NCI-H1092 (cell line): ENCODE measurements at places on chromosomes 16 and 17.
A peak's percentile ranks its signal among the peaks of the same experiment; 100 is the strongest.

DNA sequence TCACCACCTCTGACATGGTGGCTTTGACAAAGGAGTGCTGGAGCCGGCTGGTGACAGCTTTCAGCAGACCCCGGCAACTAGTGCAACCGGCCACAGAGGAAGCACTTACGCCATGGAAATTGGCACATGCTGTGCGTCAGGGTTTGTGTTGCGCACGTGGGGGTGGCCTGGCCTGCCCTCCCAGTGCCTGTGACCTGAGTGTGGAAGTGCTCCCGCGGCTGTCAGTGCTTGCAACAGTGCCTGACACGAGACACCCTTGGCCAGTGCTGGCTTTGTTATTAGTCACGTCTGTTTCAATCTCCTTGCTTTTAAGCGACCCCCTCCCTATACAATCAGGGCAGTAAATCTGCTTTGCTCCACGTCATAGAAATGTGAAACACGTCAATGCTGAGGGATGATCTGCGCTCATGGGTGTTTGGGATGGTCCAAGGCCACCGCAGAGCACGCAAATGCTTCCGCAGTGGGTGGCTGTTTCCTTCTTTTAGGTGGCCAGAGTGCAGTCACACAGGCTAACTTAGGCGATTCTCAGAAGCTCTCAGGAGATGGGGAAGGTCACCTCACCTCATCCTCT lies 64.3 kb downstream of the PGS1 start:
- DNase-seq: no peak

- DNase-seq: no peak
Measured at GRCh38 chr16:10618710-10619209, 38.4 kb upstream of the EMP2 start.

- no peak for DNase-seq
Measured at GRCh38 chr16:79155471-79155870, 445.1 kb downstream of the MAF start.

DNA sequence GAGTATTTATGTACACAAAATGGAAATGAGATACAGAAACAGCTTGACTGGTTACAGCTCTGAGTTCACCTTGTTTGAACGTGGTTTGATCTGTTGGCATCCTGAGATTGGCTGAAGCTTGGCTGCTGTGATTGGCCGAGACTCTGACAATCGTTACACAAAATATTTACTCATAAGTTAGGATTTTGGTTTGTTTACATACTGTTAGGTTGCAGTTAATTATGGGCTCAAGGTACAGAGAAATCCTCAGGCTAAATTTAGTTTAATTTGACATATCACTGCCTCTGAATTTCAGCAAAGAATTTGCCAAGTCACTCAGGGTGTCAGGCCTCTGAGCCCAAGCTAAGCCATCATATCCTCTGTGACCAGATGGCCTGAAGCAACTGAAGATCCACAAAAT lies 227.3 kb downstream of the COPRS start:
- DNase-seq: no peak

DNA sequence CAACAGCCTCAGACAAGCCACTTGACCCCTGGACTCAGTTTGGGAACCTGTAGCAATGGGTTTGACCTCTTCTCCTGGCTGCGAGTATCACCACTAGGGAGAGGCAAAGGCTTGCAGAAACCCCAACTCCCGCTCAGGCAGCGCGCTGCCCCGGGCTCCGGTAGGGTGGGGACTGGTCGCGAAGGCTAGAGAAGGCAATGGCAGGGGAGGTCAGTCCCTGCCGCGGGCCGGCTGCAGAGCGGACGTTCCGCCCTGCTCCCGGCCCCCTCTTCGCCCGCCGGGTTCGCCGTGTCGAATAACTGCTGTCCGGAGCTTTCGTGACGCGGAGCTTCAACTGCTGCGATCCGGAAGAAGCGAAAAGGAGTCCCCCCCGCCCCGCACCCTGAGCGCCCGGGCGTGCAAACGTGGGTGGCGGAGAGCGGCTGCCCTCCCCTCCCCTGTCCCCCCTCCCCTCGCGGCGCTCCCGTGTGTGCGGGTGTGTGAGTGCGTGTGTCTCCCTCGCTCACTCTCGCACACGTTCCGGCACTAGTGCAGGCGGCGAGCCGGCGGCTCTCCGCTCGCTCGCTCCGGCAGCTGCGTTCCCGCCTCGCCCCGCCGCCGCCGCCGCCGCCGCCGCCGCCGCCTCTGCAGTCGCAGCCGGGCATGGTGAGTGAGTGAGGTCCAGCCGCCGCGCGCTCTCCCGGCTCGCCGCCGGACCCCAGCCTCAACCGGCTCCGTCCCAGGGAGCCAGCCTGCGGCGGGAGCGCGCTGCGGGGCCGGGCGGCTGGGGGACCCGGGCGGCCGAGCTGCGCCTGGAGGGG lies 772 bp upstream of the SHISA6 start:
- no peak for DNase-seq

DNA sequence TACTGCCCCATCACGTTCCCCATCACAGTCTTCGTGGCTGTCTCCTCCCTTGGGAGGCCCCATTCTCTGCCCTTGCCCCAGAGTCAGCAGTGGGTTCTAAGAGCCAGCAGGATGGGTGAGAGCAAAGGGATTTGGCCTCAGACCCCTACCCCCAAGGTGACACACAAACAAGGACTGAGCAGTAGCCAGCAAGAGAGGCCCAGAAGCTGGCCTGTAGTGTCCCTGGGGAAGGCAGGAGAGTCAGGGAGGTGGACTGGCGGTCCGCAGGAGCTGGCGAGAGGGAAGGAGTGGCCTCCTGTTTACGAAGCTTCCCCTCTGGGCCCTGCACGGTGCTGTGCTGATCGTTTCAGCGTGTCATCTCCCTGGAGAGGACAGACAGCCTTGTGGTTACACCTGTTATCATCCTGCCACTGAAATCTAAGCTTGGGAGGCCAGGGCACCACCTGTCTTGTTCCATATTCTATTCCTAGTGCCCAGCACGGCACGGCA lies 8.4 kb downstream of the WDR81 start:
- DNase-seq: no peak

DNA sequence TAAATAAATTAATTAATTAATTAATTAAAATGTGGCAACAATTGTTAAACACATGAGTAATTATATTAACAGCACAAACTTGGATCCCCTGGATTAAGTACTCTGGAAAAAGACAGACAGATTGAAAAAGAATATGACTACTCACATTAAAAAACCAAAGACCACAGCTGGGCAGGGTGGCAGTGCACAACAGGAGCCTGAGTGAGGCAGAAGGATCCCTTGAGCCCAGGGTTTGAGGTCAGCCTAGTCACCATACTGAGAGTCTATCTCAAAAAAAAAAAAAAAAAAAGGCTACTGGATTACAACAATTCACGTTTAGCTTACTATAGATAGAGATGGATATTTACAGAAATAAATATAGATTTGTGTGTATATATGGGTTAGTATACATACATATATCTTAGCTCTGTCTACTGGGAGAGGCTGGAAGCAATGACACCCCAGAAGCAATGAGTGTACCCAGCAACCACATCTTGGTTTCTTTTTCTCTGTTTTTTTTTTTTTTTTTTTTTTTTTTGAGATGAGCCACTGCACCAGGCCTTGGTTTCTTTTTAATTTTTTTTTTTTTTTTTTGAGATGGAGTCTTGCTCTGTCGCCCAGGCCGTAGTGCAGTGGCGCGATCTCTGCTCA lies 10.6 kb upstream of the SUZ12 start:
- no peak for DNase-seq

GRCh38 chr16:2008631-2009163 lies 924 bp downstream of the ZNF598 start:
- no peak for DNase-seq

DNA sequence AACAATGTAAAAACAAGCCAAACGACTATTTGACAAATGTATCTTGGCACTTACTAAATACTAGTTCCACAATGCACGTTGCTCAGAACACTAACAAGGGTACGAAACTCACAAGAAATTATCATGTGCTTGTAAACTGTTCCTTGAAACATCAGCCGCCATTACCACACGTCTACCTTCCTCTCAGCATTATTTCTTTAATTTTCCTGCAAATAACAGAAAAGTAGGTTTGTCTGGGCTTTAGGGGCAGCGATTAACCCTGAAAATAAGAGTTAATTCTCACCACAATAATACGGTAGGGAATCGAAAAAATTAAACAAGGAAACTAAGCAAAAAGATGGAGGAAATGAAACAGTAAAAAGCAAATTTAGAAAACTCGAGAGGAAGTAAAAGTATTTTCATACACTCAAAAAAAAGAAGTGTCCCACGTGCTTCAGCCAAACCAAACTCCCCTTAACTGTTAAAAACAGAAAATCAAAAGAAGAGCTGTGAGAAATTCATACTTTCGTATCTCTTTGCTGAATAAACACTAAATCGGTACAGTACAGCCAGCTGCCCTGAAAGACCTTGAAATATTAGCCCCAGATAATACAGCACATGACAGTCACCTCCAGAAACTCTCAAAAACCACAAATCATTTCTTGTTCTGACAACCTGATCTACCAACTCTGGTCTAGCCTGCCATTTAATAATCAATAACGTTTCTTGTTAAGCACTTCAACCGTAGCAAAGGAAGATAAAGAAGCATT lies 1.2 kb downstream of the ARHGAP17 start:
- DNase-seq: no peak

- DNase-seq: no peak
Measured at GRCh38 chr16:30110661-30111060, 2.7 kb downstream of the GDPD3 start.

DNA sequence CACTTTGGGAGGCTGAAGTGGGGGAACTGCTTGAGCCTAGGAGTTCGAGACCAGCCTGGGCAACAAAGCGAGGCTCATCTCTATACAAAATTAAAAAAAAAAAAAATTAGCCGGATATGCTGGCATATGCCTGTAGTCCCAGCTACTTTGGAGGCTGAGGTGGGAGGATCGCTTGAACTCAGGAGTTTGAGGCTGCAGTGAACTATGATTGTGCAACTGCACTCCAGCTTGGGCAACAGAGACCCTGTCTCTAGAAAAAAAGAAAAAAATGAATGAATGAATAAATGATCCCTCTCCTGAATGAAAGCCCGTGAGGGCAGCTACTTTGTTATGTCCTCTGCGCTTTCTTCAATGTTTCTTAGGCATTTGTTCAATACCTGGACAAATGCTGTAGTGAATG lies 27.7 kb upstream of the DHX8 start:
- DNase-seq: no peak

- DNase-seq: no peak
Measured at GRCh38 chr17:65078441-65079160, 22.1 kb upstream of the GNA13 start.

DNA sequence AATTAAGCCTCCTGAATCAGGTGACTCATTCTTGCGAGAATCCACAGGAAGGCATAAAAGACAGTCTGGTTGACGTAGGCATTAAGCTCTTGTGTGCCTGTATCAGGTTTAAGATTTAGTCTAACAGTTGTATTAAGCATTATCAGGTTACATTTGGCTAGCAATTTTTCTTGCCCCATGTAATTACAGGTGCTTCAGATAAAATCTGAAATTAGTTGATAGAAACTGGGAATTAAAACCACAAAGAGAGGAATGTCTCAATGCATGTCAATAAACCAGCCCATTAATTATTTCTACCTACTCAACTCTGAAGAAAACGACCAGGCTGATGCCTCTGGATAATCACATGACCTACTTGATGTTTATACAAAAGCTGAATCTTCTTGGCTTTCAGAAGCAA lies 217.2 kb downstream of the CA10 start:
- DNase-seq: no peak

DNA sequence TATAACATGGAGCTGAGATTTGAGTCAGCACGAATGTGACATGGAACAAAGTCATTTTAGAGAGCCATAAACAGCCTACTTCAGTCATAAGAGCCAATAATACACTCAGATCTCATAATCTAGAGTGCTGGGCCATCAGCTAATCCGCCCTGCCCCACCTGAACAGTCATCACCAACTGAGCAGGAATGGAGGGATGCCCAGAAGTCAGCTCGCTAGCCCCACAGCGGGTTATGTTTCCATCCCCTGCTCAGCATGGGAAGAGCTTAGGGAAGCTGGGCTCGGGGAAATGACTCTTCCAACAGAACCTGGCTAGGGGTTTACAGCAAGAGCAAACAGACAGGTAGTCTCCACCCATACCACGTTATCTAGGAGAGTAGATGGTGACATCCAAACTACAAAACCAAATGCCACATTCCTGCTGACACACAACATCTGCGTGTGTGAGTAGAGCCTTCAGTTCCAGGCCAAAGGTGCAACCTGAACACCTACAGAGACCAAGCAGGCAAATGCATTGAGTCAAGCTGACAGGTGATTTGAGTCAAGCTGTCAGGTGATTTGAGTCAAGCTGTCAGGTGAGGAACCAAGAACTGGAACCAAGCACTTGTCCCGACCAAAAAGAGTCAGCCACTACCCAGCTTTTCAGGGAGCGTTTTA lies 2.0 kb downstream of the TMEM11 start:
- no peak for DNase-seq

DNA sequence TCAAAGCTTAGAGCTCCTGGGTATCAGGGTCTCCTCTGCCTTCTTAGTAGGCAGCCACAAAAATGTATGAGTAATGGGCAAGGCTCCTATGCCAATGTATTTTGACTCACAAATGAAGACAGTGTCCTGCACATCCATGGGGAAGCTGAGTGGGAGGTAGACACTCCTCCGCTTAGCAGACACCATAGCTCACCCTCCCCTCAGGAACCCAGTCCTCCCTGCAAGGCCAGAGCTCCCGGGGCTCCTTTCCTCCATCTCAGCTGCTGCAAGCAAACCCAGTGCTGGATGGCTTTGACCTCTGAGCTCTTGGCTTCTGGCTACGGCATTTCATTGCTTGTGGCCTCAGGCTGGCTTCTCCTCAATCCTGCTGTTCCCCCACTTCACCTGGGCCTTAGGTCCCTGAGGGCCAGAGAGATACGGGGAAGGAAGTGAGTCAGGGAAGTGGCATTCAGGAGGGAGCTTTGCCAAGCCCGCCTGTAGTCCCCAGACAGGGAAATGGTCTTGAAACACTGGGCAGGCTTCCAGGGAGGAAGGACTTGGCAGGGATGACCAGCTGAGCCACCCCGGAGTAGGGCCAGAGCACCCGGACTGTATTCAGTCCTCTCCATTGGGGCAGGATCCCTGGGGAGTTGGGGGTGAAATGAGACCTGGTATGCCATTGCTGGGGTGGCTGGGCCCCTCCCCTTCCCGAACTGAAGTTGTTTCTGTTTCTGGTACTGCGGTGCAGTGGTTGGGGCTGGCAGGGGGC lies 4.5 kb downstream of the ABCC3 start:
- peak; percentile 66 for DNase-seq

GRCh38 chr17:55174133-55174532 lies 90.6 kb upstream of the HLF start:
- no peak for DNase-seq

- DNase-seq: no peak
Measured at GRCh38 chr16:63192980-63193379, 1156.7 kb upstream of the CDH8 start.

DNA sequence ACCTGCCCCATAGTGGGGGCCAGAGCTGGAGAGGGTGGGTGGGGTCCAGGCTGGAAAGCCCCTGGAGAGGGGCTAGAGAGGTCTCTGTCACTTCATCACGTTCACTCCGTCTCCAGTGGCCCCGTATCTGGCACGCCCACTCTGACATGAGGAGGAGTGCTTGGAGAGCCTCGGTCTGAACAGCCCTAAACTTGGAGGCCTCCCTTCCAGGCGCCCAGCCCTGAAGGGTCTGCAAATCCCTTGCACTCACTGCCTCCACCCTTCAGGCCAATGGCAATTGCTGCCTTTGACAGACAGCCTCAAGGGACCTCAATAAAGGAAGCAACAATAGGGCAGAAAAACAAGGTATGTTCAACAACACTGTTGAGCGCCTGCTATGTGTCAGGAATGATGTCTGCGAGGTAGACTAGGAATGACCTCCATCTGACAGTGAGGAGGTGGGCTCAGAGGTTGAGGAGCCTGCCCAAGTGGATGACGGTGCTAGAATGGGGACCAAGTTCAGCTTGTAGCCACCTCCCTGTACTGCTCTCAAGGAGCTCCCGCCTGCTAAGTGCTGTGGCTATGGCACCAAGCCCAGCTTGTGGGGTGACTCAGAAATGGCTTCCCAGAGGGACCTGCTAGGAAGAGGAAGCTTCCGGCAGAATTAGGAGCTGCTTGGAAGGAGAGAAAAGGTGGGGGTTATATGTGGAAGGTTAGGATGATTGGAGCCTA lies 2.9 kb upstream of the EPX start:
- no peak for DNase-seq
